ENCODE measurements at places on chromosomes 2 and 18.

DNA sequence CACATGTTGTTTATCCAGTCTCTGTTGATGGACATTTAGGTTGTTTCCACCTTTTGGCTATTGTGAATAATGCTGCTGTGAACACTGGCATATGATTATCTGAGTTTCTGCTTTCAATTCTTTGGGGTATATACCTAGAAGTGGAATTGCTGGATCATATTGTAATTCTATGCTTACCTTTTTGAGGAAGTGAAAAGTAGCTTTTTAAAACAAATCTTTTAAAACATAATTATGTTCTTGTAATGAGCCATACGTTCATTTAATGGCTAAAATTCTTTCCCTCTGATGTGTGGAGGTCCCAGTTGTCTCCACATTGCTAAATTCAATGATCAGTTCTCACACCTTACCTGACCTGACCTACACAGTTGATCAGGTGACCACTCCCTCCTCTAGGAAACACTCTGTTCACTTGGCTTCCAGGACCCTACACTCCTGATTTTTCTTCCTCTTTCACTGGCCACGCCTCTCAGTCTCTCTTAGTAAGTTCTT, 27.8 kb upstream of the SERTAD2 start:
- no peak overlapping the region for H3K4me3 ChIP-seq
- no peaks in the 10 kb centered on the region for H3K27me3 ChIP-seq
- peaks cover 4% of the 10 kb centered on the region for H3K4me1 ChIP-seq
- no peak for DNase-seq
- no peak overlapping the region for H3K27ac ChIP-seq

DNA sequence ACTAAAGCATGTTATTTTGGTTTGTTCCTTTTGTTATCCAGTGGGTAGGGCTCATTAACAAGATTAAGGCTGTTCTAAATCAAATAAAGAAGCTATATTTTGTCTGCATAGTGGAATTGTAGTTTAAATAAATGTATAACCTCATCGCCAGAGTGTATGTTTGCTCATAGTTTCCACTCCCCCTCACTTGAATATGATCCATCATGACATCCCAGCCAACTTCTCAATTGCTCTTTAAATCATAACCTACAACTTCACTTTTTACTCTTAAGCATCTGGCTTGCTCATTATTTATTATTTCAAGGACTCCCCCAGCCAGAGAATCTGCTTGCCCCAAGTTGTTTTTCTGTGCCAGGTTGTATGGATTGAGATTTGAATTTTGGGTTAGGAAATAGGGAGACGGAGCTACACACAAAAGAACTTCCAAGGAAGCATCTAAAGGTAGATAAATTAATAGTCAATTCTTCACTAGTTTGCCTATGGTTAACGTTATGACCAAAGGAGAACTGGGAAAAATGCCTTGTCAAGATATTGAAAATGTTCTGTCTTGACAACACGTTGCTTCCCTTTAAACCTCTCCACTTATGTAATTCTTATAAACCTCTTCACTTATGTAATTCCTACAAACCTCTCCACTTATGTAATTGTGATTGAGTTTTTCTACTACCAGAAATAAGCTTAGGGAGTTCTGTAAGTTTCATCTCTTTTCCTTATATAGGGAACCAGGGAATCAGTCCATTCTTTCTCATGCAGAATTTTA, 55.4 kb upstream of the UPP2 start:
- DNase-seq, result no peak
- no peak overlapping the region for H3K4me3 ChIP-seq
- H3K27ac ChIP-seq, result no peak overlapping the region
- no peaks in the 10 kb centered on the region for H3K27me3 ChIP-seq
- H3K4me1 ChIP-seq, result no peaks in the 10 kb centered on the region
- no peaks in the 10 kb centered on the region for H3K36me3 ChIP-seq

GRCh38 chr18:26656944-26657536, 108.7 kb upstream of the KCTD1 start:
- DNase-seq, result peak; percentile 86
- no peaks in the 10 kb centered on the region for H3K4me1 ChIP-seq
- H3K27me3 ChIP-seq, result no peaks in the 10 kb centered on the region
- peak overlapping the region; percentile 97 for H3K4me3 ChIP-seq

DNA sequence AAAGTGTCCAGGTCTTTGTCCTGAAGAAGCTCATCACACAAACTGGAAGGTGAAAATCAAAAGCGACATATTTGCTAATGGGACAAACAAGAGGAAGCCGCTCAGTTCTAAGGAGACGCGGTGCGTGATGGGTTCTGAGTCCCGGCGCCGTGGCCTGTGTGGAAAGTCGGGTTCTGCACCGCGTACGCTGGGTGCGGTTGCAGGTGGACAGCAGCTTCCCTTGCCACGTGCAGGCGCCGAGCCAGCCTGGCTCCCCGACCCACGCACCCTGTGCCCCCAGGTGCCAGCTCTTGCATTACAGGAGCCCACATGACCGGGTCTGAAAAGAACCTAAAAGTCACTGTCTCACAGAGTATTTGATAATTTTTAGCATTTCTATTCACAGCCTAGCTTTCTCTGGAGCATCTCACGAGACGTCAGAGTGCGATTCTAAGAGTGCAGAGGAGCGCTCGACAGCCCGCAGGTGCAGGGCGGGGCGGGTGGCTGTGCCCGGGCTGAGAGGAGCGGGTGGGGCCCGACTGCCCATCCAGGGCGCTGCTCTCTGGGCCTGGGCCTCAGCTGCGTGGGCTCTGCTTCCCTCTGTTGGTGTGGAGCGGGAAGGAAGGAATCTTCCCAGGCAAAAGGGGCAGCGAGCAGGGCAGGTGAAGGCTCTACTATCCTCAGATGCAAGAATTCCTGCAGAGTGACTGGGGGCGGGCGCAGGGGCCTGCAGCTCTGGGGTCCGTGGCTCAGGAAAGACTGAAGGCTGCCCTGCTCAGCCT, 39.4 kb downstream of the MYT1L start:
- no peaks in the 10 kb centered on the region for H3K4me1 ChIP-seq
- no peaks in the 10 kb centered on the region for H3K36me3 ChIP-seq
- no peak overlapping the region for H3K27ac ChIP-seq
- H3K4me3 ChIP-seq, result no peak overlapping the region
- H3K27me3 ChIP-seq, result no peaks in the 10 kb centered on the region
- no peak for DNase-seq

DNA sequence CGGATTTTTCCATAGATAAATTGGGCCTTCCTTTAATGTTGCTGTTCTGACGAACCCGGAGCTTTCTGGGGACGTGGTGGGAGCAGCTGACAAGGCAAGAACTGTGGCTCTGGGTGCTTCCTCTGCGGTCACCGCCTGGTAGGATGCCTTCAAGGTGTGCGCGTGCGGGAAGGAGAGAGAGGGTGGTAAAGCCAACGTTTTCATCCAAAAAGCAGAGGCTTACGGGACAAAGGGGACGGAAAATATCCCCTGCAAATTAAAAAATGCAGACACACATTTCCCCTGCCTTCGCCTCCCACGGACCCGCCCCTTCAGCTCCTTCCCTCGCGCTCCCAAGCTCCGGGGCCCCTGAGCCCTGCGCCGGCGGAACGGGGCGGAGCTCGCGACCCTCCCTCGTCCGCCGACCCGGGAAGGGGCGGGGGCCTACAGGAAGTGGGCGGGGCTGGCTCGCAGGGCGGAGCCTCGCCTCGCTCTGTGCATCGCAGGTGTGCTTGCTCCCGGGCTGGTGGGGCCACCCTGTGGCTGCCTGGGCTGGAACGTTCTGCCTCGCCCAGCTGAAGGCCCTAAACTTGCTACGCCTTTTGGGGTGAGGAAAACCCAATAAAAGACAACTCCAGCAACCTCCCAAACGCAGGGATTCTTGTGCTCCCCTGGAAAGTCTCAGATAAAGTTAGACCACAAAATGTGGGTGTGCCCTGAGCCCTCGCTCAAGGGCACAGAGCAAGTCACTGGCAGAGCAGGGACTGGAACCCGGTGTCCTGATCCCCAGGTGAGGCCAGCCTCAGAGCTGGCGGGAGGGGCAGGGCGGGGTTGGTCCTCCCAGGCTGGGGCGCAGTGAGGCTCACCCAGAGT, 25.4 kb upstream of the SLC66A3 start:
- H3K36me3 ChIP-seq, result no peaks in the 10 kb centered on the region
- H3K4me3 ChIP-seq, result peak overlapping the region; percentile 41
- no peaks in the 10 kb centered on the region for H3K4me1 ChIP-seq
- DNase-seq, result peak; percentile 79
- H3K27ac ChIP-seq, result no peak overlapping the region
- H3K27me3 ChIP-seq, result no peaks in the 10 kb centered on the region

DNA sequence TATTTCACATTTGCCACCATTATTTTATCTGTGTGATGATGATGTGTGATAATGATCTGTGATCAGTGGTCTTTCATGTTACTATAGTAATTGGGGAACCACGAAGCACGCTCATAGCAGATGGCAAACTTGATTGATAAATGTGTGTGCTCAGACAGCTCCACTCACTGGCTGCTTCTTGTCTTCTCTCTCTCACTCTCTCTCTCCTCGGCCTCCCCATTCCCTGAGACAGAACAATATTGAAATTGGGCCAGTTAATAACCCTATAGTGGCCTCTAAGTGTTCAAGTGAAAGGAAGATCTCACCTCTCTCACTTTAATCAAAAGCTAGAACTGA, 60.7 kb upstream of the RAPGEF4 start:
- H3K27me3 ChIP-seq, result no peaks in the 10 kb centered on the region
- H3K27ac ChIP-seq, result no peak overlapping the region
- H3K4me3 ChIP-seq, result no peak overlapping the region
- no peaks in the 10 kb centered on the region for H3K36me3 ChIP-seq

GRCh38 chr2:56232912-56233311, 49.1 kb downstream of the CCDC85A start:
- peaks cover 2% of the 10 kb centered on the region for H3K4me1 ChIP-seq
- no peaks in the 10 kb centered on the region for H3K36me3 ChIP-seq
- H3K27ac ChIP-seq, result no peak overlapping the region
- DNase-seq, result no peak
- no peaks in the 10 kb centered on the region for H3K27me3 ChIP-seq

DNA sequence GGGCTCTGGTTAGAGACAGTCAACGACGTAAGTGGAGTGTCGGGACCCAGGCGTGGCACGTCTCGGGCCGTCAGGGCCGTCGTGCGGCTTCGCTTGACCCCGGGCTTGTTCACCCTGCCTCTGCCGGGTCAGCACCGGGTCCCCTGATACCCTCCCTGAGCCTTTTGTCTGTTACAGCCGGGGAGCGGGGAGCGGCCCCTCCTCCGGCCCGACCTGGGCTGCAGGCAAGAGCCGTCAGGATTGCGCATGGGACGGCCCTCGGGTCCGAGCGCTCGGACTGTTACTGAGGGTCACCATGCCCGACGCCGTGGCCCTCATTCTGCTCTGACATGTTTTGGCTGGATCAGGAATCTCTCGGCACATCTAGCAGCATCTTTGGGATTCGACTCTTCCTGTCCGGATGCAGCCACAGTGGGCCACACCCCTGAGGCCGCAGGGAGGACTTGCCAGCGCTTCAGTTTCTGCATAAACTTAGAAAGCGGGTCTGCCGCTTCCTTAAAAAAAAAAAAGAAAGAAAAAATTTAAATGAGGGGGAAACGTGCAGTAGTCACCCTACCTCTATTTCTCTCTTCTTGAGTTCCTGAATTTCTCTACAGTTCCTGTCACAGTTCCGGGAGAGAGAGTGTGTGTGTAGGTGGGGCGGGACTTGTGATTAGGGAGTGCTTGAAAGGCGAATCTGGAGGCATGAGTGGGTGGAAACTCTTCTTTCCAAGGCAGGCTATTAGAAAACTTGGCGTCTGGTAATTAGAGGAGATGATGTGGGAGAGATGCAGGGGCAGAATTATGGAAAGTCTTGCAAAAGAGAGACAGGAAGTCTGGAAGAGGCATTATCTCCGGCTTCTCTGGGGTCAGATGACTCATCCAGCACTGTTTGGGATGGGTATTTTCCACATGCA, 909 bp downstream of the TMEM87B start:
- peak overlapping the region; percentile 64 for H3K4me3 ChIP-seq
- no peaks in the 10 kb centered on the region for H3K4me1 ChIP-seq
- no peaks in the 10 kb centered on the region for H3K27me3 ChIP-seq
- DNase-seq, result peak; percentile 83
- peak overlapping the region; percentile 93 for H3K27ac ChIP-seq

DNA sequence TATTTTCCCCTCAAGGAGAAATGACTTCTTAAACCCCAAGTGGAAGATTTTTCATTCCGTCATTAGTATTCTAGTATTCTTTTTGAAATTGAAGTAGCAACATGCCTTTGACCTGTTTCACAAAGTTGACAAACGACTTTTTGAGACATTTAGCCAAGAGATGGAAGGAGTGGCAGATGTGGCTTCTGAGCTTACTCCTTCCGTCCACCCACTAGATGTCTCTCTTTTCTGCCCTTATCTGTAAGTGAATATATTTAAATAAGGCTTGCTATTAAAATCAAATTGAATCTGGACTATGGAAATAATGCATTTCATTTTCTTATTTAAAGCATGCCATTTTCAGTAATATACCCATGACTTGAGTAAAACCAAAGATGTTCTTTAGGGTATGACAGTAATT, 74.1 kb downstream of the ACTR3 start:
- H3K27me3 ChIP-seq, result no peaks in the 10 kb centered on the region
- no peaks in the 10 kb centered on the region for H3K36me3 ChIP-seq
- H3K4me3 ChIP-seq, result no peak overlapping the region
- no peak overlapping the region for H3K27ac ChIP-seq
- peaks cover 10% of the 10 kb centered on the region for H3K4me1 ChIP-seq
- no peak for DNase-seq

- no peak overlapping the region for H3K27ac ChIP-seq
- H3K4me3 ChIP-seq, result no peak overlapping the region
- no peak for DNase-seq
- no peaks in the 10 kb centered on the region for H3K27me3 ChIP-seq
- H3K36me3 ChIP-seq, result no peaks in the 10 kb centered on the region
- H3K4me1 ChIP-seq, result peaks cover 1% of the 10 kb centered on the region
Measured at GRCh38 chr2:150621526-150622213, 134.2 kb upstream of the RND3 start.

DNA sequence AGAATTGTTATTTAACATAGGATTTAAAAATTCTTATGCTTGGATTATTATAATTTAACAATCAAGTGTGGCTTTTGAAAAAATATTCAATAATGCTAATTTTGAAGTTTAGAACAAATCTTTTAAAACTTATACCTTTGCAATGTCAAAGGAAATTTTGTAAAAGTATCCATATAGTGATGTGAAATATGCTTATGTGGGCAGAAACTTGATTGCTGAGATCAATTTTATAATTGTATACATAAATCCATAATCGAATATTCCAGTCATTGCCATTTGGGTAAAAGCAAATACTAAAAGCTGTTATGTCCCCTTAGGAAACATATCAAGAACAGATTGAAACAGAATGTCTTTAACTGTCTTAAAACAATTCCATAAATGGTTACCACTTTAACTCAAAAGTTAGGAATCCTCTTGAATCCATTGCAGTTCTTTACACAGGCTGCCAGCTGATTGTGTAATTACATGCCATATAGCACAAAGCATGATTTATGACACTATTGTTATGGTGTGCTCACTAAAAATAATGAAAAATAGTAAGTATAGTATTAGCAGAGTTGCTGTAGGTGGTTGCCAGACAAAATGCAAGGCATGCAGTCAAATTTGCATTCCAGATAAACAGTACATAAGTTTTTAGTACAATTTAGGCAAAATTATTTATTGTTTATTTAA, 24.2 kb downstream of the PLCL1 start:
- DNase-seq, result no peak
- no peak overlapping the region for H3K4me3 ChIP-seq
- no peaks in the 10 kb centered on the region for H3K36me3 ChIP-seq
- no peaks in the 10 kb centered on the region for H3K4me1 ChIP-seq
- no peak overlapping the region for H3K27ac ChIP-seq

- no peak overlapping the region for H3K27ac ChIP-seq
- DNase-seq, result peak; percentile 38
- H3K36me3 ChIP-seq, result no peaks in the 10 kb centered on the region
Measured at GRCh38 chr2:96118698-96119388, 2.5 kb upstream of the ADRA2B start.

GRCh38 chr2:164479460-164479859, 141.8 kb downstream of the GRB14 start:
- no peaks in the 10 kb centered on the region for H3K36me3 ChIP-seq
- DNase-seq, result no peak
- no peaks in the 10 kb centered on the region for H3K4me1 ChIP-seq
- H3K27me3 ChIP-seq, result no peaks in the 10 kb centered on the region

- no peaks in the 10 kb centered on the region for H3K27me3 ChIP-seq
- DNase-seq, result no peak
Measured at GRCh38 chr2:224174990-224175389, 135.9 kb upstream of the SERPINE2 start.
